ENCODE measurements at places on chromosomes 3 and 15.

DNA sequence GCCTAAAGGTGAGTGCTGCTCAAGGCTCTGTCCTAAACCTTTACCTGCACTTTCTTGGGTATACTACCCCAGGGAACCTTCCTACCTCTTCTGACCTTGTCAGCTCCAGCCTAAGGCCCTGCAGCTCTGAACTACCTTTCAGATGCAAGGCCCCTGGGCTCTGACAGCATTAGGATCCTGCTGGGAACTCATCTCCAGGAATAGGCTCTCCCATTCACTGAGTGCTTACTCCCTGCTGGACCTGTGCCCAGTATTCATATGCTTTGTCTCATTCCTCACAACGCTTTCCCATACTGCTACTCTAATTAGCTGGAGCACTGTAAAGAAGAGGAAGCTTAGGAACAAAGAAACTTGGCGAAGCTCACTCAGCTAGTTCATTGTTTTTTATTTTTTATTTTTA lies 53.8 kb upstream of the RAB6B start:
- no peak for DNase-seq

DNA sequence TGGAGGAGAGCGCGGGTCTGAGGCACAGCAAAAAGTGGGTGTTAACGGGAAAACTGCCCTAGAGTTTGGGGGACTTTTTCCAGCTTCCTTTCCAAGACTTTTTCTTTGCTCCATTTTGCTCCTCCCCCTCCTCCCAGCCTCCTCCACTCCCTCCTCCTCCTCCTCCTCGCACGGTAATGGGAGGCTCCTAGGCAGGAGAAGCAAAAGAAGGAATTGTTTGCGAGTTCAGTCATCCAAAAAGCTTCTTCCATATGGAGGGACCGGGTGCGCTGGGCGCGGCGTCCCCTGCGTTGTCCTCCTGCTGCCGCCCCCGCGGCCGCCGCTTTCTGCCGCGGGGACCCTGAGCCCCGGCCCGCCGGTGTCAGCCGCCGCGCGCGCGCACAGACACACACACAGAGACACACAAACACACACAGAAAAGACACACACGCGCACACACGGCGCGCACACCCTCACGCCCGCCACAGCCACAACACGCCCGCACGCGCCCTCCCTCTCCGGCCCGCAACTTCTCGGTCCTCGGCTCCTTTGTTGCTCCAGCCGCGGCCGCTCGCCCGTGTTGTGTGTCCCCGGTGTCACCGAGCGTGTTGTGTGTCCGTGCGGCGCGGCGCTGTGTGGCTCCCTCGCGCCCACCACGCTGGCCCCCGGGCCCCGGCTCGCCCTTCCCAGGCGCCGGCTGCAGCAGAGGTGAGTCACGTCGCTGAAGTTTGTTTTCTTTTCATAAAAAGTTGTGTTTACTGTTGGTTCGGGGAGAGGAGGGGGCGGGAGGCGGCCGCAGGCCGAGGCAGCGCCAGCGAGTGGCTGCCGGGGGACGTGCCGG lies at the start of gene BOC:
BOC (plus strand) TSS at position 228 of the 820 bp plus-strand sequence. CDS start 38,246 bp downstream, outside the sequence.
- no peak for DNase-seq

DNA sequence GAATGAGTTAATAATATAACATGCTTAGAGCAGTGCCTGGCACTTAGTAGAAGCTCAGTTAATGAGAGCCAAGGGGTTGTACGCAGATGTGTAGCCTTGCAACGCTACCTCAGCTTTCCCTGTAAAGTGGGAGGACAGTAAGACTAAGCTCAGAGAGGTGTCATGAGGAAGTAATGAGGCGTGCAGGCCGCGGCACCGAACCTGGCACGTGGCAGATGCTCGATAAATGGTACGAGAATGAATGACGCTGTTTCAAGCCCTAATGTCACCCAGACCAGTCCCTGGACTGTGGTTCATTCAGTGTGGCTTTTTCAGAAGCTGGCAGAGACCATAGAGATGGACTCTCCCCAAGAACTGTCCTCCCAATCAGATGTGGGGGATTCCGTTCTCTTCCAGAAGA lies 21.2 kb downstream of the GRIP2 start:
- DNase-seq = no peak

GRCh38 chr3:38649500-38650247 lies at the start of gene SCN5A:
TSS of gene SCN5A (minus strand) at chr3:38649687. CDS start at chr3:38633307, 16,380 bp downstream.
- peak; percentile 33 for DNase-seq

DNA sequence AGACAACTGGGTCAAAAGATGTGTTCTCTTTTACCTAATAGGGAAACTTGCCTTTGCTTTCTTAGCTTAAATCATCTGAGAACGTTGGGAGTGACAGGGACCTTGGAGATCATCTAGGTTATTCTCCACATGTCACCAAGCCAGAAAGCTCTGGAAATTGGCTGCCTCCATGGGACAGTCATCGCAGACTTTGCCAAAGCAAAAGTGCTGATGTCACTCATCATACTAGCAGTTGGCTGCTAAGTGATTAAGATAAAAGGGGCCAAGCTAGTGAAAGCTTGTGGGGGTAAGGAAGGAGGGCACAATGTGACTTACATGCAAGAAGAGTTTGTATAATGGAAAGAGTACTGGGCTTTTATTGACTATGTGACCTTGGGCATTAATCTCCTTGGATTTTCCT lies 198.0 kb upstream of the PFN2 start:
- DNase-seq = no peak

- DNase-seq = no peak
Measured at GRCh38 chr3:65627062-65627461, 411.7 kb downstream of the MAGI1 start.

DNA sequence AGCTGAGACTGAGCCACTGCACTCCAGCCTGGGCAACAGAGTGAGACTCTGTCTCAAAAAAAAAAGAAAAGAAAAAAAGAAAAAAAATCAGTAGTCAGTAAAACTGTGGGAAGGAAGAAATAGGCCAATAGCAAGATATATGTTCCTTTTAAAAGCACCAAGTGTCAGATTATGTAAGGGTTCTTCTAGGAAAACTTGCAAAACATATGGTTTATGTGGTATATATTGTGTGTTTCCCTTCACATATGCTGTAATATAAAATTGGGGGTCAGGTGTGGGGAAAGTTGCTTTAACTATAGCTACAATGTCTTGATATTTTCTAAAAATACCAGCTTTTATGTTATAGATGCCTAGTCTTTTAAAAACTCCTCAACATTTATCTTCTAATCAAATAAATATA lies 64.6 kb downstream of the ESYT3 start:
- DNase-seq = no peak

- peak; percentile 36 for DNase-seq
Measured at GRCh38 chr3:138434276-138434874, at the start of gene ESYT3. TSS of gene ESYT3 (plus strand) at chr3:138434616. CDS start at chr3:138434799, 183 bp downstream.

- no peak for DNase-seq
Measured at GRCh38 chr3:45475145-45475544, 86.8 kb downstream of the LARS2 start.

GRCh38 chr3:120280026-120280425 lies 5.0 kb downstream of the GPR156 start:
- no peak for DNase-seq

DNA sequence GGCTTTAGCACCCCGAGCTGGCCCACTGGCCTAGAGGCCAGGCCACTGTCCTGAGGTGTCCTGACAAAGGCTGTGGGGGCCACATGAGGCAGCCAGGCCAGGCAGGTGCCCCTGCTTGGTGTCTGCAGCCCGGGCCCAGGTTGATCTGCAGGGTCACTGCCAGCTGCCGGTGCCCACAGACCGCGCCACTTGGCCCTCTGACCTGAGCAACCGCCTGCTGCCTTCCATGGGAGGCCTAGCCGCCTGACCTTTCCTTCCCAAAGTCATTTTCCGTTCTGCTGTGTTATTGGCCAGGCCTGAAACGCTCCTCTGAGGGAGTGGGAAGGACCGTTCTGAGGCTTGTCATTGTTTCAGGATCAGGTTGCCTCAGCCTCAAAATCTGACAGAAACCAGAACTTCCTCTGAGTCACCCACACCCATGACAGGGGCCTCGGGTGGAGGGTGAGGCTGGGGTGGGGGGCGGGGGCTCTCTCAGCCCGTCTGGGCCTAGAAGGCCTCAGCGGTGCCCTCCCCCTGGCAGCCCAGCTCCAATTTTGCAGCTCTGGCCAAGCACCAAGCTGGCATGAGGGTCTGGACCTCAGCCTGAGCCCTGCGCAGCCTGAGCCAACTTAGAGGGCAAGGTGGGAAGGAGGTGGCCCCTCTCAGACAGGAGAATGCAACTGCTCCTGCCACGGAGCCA lies 140.7 kb upstream of the MEF2A start:
- DNase-seq = peak; percentile 26

DNA sequence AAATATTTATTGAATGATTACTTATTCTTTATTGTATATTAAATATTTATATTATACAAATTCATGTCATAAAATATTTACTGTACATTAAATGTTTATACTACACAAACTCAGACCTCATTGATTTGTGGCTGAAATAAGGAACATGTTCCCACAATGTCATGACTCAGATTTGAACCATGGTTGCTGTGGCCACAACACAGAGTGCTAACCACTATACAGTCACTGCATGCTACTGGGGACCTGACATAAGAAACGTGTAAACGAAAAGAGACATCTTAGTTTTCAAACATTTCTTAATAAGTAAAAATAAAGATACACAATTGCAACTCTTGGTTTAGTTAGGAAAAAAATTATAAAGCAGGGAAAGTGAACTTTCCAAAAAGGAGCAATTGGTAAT lies 99.1 kb upstream of the AGTR1 start:
- no peak for DNase-seq

DNA sequence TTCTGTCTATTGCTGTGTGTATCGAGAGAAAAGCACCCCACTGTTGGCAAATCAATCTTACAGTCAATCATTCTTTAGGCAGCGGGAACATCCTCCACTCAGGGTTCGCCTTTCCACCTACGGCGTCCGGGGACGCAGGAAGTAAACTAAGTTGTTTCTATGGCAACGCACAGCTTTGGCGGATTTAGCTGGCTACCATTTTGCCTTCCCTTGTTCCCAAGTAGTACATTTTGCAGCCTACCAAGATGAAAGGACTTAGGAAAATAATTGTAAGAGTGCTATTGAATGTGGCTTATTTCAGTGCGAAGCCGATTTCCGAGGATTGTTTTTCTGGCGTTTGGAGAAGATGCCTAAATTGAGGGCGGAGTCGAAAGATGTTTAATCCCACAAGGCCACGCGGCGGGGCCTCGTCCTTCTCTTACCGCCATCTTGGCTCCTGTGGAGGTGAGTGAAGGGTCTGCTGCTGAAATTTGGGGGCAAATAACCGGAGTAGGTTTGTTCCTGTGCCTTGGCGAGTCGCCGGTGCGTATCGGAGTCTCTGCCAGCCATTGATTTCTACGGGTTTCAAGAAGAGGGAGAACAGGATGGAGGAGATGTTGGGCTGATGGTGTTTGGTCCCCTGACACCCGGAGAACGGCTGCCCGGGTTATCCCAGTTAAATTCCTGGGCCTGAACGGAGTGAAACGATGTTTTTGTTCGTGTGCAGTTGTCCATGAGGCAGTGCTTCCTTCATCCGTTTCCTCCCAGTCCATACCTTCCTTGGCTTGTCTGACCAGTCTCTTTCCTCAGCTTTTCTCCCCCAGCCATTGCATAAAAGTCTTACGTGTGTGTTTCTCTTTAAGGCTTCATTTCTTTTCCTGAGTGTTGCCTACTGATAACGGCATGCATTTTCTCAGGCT lies at the start of gene RPL35A:
RPL35A (plus strand) TSS at position 413 of the 899 bp plus-strand sequence. CDS start 778 bp downstream, outside the sequence.
- DNase-seq = peak; percentile 65

DNA sequence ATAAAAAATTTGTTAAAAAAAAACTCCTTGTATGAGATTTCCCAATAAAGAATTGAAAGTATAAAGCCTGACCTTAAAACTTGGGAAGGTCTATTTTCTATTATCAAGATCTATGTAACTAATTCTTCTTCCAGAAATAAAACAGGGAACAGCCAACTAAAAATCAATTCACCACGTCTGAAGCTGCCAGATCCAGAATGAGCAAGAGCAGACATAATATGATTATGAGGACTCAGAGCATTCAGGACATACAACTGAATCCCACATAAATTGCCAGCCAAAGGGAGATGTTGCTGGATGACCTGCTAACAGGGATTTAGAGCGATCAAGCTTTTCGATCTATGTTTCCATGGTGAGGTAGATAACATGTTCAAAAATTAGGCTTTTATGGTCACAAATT lies 1151.3 kb upstream of the CADM2 start:
- no peak for DNase-seq

DNA sequence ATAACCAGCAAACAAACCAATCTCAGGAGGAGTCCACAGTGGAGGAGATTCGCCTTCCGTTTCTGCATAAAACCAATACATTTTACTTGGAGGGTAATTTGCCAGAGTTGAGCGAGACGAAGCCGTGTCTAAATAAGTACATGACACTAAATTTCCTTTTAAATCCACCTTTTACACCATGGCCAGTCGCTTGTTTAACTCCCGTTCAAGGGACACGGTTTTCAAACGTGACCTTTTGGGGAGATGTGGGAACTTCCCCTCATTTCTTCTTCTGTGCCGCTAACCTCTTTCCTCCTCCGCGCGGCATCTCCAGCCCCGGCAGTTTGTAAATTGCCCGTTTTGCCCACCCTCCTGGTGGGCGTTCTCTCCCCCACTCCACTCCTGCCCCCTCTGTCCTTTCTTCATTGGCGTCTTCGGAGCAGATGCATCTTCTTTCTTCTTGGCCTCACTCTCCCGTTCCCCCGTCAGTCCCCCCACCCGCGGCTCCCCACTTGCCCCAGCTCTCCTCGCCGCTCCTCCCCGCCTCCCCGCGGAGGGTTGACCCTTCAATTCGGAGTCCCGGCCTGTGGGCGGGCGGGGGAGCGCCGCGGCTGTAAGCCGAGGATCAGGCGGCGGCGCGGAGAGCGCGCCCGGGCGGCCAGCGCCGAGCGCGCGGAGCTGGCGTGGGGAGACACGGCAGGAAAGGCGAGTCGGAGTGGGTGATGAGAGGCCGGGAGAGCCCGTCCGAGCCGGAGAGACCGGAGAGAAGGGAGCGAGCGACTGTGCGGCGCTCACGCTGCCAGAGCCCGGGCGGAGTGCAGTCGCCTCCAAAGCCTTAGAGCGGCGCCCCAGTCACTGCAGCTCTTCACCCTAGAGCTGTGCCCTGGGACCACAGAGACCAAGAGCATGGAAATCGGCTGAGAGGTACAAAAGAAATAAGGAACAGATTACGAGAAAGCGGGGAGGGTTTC lies at the start of gene NLGN1:
NLGN1 (plus strand) TSS at position 584 of the 950 bp plus-strand sequence.
- no peak for DNase-seq

DNA sequence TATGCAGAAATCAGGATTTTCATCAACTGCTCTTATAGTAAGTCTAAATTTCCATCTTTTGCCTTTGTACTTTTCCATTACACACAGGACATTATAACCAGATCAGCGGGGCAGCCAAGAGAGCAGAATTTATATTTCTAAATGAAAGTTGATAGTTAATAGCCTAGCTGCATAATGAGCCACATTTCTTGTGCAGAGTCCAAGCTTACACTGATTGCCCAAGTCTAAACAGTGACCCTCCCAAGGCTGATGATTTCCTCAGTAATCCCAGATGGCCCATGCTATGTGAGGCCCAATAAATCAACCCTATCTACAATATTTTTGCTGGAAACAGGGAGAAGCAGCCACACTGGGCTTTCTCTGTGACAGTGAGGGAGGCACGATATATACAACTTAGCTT lies 475.8 kb upstream of the KCNMB2 start:
- no peak for DNase-seq

DNA sequence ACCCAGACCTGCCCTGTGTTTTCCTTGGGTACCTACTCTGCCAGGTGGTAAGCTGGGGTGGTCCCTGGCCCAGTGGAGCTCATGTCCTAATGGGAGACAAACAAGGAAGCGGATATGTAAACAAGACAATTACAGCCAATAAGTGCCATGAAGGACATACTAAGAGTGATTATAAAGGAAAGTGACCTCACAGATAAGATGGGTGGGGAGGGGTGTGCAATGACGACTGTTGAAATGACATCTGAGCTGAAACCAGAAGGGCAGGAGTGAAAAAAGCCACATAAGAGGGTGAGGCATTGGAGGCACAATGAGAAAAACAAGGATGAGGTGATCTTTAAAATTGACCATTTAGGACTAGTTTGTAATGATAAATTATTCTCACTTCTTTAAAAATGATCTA lies 336.2 kb upstream of the IL12A start:
- DNase-seq = no peak

Measured in stimulated activated CD4-positive, alpha-beta T cell treated with anti-CD3 and anti-CD28 coated beads, Interleukin-1b, Interleukin-23, amount 100 ng/mL, for 24 hours (primary cell).